ENCODE measurements at places on chromosomes 5 and 9. TPM values are rescaled to one million over a fixed set of nuclear protein-coding genes. Genes with fewer than 3 reads are reported as not detected.

Gene SLC36A2
- polyA plus RNA-seq = 6.3 TPM

- DNase-seq = no peak
Measured at GRCh38 chr5:142883025-142883424, 112.8 kb downstream of the ARHGAP26 start.

Gene SLC34A1
- polyA plus RNA-seq = 134 TPM

DNA sequence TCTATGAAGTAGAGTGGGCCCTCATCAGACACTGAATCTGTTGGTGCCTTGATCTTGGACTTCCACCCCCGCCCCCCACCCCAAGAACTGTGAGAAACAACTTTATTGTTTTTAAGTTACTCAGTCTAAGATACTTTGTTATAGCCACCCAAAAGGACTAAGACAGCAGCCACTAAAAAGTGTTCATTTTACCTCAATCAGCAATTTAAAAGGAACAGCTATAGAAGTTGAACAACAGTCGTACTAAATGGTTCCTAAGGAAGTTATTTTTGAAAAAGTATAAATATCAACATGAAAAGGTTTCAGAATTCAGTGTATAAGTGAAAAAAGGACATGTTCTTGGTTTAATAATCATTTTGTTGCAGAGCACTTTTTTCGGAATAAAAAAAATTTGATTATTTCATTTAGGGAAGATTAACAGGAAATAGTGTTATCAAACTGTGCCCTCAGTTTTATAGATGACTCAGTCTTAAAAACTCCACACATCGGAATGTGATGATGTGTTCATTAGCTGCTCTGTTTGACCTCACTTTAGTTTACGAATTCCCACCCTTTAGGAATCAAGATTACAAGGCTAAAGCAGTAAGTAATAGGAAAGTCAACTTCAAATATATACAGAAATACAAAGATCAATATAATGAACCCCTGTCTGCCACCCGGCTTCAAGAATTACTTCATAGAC, 71.2 kb downstream of the MTAP start:
- no peak for DNase-seq

Gene LCN9
- not detected for polyA plus RNA-seq

DNA sequence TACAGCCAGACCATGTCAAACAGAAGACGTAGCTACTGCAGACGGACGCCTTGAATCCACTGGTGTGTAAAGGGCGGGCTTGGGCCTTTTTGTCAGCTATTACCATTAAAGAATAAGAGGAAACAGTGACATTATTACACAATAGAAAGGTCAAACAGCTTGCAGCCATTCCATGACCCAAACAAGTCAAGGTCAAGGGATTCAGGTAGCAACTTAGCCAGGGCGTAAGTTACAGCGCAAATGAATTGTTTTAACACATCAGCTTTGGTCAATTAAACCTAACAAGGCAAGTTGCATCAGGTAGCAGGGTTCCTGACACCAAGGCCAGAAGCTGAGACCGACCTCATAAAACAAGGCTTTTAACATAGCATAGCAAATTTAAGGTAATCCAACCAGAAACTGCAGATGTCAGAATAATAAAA, 15.3 kb downstream of the NFIB start:
- DNase-seq = no peak

GRCh38 chr9:76542360-76542759, 83.4 kb downstream of the GCNT1 start:
- no peak for DNase-seq

GRCh38 chr5:81728301-81728700, 22.6 kb downstream of the SSBP2 start:
- no peak for DNase-seq

- no peak for DNase-seq
Measured at GRCh38 chr9:83047839-83048775, 14.8 kb downstream of the RASEF start.

GRCh38 chr9:93258818-93259489, 75.0 kb downstream of the WNK2 start:
- no peak for DNase-seq

DNA sequence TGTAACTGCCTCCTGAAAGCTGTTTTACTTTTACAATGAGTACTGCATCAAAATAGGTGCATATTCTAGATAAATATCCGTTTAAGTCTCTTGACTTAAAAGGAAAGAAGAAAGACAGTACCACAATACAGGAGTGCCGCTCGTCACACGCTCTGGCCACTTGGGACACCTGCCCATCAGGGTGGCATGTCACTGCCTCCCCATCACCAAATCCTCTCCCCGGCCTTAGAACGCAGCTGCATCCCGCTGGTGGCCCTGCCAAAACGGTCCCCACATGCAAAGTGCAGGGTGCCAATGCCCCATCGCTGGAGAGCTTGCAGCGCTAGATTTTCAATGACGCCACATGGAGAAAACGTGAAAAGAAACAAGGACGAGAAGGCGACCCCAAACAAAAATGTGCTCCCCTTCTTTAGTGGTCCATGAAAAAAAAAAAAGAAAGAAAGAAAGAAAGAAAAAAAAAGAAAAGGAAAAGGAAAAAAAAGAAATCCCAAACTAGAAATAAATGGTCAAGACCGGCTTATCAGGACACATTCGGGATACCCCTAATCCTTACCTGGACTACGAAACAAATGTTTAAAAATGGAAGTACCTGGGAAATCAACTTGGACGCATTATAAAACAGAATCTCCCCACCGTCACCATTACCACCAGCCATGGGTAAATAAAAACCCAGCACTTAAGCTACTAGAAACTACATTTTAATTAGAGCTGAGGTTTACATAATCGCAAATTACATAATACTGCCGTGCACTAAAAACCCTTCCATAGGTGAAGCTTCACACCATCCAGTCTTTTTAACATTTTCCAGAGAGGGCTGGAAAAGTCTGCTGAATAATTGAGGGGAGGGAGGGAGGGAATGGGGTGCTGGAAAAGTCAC, 1.0 kb downstream of the ANKH start:
- DNase-seq = peak; percentile 5

DNA sequence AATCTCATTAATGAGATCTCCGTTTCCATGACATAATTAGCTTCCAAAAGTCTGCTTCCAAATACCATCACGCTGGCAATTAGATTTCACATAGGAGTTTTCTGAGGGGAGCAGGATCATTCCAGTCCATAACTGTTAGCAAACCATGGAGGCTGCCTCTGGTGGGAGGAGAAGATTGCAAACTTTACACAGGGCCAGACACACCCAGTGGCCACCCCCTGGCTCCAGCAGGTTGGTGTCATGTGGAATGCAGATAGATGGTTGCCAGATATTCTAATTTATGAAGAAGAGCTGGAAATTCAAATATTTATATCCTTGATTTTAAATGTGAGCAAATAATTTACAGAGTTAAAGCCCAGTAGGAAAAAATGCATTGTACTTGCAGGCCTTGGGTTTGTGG, 164.2 kb downstream of the ICE1 start:
- DNase-seq = no peak

Gene SELENOP
- polyA plus RNA-seq = 611 TPM

- no peak for DNase-seq
Measured at GRCh38 chr5:107230367-107230766, 440.4 kb downstream of the EFNA5 start.

Gene GARNL3
- 13.0 TPM for polyA plus RNA-seq

DNA sequence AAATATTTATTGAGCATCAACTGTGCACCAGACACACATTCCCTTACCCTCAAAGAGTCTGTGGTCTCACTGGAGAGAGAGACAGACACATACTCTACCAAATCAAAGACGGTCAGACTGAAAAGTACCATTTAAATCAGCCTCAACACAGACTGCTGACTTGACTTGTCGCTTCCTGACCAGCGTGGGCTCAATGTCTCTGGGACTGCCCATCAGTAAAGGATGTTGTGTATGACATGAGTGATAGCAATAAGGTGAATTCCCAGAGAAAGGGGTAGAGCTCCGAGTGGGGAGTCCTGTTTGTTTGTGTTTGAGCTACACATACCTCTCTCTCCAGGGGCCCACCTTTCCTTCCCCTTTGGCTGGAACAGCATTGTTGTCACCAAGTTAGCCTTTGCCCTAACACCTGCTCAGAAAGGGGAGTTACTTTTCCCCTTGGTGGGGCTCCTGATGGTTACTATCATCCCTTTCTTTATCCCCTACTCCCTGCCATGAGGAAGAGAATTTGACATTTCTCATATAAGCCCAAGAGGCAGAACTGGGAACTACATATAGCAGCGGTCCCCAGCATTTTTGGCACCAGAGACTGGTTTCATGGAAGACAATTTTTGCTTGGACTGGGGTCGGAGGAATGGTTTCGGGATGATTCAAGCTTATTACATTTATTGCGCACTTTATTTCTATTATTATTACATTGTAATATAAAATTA, 33.9 kb downstream of the NR4A3 start:
- DNase-seq = no peak

DNA sequence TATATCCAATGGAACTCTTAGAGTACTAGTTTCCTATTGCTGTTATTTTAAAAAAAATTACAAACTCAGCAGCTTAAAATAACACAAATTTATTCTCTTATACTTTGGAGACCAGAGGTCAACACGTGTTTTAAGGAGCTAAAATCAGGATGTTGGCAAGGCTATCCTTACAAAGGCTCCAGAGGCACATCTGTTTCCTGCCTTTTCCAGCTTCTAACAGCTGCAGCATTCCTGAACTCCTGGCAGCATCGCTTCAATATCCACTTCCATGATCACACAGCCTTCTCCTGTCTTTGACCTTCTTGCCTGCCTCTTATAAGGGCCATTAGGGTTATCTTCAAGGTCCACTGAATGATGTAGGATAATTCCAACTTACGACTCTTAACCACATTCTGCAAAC, 92.2 kb upstream of the CCNG1 start:
- DNase-seq = no peak
